ENCODE measurements at places on chromosomes 16 and 17.
A peak's percentile ranks its signal among the peaks of the same experiment; 100 is the strongest.

- no peak for DNase-seq
Observed at GRCh38 chr16:55495616-55496289, 13.1 kb upstream of the LPCAT2 start.

DNA sequence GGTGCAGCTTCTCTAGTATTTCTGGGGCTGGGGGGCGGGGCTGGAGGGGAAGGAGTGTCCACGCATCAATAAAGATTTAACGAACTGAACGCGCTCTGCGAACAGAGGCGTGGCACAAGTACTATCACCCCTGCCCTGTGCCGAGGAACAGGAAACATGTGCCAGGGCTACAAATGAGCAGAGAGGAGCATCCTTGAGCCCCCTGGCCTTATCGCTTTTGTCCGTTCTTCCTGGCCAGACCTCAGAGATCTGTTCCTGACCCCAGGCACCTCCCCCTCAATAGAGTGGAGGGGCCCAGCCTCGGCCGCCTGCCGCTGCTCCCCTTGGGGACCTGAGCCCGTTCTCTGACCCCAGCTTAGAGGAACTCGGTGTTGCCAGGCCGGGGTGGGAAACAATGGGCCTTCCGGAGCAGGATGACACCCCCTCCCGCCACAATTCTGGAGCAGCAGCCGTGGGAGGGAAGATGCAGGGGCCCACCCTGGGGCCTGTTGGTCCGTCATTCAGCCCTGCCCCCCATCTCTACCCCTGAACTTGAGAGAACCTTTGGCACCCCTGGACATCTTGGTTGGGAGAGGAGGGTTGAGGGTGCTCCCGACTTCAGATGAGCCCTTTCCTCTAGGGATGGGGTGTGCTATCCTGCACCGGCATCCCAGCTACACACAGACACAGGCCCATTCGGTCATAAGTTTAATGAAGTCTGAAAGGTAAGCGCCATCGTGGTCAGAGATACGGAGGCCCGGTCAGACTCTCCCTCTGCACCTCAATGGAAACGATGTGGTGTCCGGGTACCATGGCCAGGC is 1.1 kb downstream of the NAA38 start:
- DNase-seq: peak; percentile 62

- no peak for DNase-seq
Observed at GRCh38 chr17:59491353-59492090, 73.9 kb upstream of the DHX40 start.

DNA sequence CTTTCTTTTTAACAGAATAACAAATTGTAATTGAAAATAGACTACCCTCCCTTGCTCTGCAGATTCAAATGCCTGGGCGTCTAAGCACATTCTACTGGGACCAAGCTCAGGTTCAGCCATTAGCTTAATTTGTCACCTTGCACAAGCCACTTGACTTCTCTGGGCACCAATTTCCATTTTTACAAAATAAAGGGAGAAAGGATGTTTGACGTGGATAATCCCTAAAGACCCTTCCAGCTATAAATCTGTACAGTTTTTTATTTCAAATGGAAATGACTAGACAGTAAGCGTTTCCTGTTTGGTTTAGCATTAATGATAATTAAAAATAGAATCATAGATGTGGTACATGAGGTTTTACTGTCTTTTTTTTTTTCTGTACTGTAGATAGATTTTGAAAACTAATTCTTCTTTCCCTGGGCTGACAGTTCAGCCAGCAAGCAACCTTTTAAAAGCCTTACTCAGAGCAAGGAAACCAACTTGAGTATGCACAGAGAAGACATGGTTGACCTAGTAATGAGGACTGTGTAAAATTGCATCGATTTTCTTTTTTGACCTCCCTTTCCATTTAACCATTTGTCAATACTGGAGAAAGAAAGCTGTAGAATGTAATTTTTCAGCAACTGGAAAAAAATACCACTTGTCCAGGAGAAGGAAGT is 1329.5 kb upstream of the CDH8 start:
- DNase-seq: no peak

DNA sequence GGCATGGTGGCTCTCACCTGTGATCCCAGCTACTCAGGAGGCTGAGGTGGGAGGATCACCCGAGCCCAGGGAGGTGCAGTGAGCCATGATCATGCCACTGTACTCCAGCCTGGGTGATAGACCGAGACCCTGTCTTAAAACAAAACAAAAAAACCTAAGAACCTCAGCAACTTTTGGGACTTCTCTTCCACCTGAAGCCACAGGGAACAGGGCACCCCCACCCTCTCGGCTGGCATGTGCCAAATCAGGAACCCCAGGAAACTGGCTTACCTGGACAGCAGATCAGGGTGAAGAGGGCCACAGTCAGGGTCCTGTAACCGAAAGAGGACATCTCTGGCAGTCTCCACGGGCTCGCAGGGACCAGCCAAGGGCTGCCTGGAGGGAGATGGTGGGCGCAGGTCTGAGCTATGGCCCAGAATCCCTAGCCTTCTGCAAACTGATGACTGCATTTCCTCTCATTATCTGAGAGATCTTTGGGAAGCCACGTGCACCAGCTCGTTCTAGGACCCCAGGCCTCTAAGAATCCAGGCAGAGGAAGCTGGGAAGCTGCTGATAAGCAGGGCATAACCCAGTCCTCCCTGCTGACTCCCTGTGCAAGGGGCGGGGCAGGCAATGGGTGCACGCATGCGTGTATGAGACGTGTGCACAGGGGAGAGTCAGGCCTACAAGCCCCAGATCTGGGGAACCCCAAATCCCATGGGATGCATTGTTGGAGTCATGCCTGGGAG is 8.4 kb downstream of the PRR29 start:
- DNase-seq: peak; percentile 7

DNA sequence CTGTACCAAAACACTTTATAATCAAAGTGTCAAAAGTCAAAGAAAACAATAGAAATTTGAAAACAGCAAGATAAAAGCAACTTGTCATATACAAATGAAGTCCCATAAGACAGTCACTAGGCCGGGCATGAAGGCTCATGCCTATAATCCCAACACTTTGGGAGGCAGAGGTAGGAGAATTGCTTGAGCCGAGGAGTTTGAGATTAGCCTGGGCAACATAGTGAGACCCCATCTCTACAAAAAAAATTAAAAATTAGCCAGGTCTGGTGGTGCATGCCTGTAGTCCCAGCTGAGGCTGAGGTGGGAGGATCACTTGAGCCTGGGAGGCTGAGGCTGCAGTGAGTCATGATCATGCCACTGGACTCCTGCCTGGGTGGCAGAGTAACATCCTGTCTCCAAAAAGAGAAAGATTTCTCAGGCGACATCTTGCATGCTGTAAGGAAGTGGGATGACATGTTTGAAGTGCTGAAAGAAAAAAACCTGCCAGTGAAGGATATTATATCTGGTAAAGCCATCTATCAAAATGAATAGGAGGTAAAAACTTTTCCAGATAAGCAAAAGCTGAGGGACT is 98.7 kb upstream of the NACA2 start:
- DNase-seq: no peak

GRCh38 chr17:1372618-1373017 is 27.4 kb downstream of the YWHAE start:
- no peak for DNase-seq

DNA sequence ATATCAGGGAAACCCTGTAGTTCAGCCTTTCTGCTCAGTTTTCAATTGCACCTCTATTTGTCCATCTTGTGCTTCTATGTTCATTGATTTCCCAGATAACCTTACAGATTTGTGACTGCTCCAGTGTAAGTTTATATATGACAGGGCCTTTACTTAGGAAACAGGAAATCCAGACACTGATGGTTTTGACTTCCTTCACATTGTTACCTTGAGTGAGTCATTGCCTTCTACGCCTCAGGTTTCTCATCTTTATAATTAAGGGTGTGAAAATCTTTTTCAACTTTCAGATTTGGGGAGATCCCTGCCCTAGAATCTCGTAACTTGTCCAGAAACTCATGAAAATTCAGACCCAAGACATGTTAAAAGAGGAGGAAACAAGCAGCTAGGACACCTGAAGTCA is 342.4 kb upstream of the TBX2 start:
- no peak for DNase-seq

GRCh38 chr16:47627721-47628120 is 166.6 kb downstream of the PHKB start:
- no peak for DNase-seq

GRCh38 chr17:42814633-42815399 is 9.3 kb downstream of the BECN1 start:
- DNase-seq: no peak

DNA sequence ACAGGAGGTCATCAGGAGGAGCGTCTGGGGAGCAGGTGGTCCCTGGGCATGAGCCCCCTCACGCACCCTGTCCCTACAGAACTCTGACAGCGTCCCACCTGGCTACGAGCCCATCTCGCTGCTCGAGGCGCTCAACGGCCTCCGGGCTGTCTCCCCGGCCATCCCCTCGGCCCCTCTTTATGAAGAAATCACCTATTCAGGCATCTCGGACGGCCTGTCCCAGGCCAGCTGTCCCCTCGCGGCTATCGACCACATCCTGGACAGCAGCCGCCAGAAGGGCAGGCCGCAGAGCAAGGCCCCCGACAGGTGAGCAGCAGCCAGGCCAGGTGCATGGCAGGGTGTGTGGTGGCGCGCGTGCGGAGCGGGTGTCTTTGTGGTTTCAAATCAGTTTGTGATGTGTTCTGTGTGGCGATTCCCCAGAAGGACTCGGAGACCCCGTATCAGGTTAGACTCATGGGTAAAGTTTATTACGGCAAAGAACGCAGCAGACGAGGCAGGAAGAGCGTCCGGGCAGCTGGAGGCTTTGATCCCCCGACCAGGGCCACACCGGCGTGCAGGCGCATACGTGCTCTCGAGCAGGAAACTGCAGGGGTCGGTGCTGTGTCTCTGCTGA is 11.8 kb upstream of the NUDT16L1 start:
- DNase-seq: no peak

DNA sequence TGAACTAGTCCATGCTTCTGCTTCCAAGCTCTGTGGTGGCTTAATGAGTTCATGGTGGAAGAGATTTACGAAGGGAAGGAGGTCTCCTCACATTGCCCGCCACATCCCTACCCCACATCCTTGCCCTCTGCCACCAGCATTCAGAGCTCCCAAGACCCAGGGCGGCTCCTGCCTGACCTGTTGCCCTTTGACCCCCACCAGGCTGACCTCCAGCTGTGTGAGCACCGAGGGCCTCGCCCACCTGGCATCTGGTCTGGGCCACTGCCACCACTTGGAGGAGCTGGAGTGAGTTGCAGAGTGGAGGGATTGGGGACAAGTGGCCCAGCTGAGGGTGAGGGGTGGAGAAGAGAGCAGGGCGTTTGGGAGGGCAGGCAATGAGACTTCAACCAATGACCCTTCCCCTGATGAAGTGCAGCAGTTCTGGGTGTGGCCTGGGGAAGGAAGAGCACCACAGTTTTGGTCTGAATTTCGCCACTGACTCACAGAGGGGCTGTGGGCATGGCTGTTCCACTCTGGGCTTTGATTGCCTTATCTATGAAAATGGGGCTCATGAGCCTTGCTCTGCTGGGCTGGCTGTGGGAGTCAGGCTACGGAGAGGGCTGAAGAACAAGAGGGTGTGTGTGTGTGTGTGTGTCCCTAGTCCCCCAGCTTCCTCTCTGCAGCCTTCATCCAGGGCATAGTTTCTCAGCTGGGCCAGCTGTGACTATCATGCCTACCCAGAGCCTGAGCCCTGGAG is 22.6 kb upstream of the CPNE2 start:
- no peak for DNase-seq

- no peak for DNase-seq
Observed at GRCh38 chr17:33712120-33712519, 419.0 kb upstream of the ASIC2 start.

DNA sequence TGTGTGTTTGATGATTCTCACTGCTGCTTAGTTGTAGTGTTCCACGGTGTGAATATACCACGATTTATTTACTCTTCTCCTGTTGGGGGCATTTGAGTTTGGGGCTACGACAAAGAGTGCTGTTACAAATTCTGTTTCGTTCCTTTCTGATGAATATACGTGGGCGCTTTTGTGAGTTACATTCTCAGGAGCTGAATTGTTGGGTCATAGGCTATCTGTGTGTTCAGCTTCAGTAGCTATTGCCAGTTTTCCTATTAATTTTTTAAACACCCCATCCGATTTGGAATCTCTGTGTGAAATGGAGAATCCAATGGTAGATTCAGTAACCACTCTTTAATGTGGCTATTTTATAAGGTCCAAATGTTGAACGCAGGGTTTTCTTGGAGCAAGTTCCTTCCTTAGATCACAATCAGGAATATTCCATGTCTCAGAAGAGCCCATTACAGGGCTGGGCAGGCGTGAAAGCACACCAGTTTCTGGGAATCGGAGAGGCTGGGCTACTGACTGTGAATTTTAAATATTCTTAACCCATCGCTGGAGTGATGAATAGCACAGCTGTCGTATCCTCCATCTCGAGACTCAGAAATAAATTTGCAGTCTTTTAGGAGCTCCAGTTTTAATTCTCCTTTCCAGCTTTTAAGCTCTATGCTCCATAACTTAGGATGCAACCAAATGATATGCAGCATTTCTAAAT is 115.9 kb downstream of the PITPNC1 start:
- no peak for DNase-seq

- no peak for DNase-seq
Observed at GRCh38 chr16:54620197-54620596, 310.5 kb upstream of the IRX5 start.

GRCh38 chr17:53273126-53273525 is 549.6 kb upstream of the KIF2B start:
- no peak for DNase-seq

GRCh38 chr17:19363460-19364035 is 1.0 kb upstream of the B9D1 start:
- no peak for DNase-seq

GRCh38 chr17:54451051-54451450 is 449.6 kb upstream of the TOM1L1 start:
- no peak for DNase-seq

DNA sequence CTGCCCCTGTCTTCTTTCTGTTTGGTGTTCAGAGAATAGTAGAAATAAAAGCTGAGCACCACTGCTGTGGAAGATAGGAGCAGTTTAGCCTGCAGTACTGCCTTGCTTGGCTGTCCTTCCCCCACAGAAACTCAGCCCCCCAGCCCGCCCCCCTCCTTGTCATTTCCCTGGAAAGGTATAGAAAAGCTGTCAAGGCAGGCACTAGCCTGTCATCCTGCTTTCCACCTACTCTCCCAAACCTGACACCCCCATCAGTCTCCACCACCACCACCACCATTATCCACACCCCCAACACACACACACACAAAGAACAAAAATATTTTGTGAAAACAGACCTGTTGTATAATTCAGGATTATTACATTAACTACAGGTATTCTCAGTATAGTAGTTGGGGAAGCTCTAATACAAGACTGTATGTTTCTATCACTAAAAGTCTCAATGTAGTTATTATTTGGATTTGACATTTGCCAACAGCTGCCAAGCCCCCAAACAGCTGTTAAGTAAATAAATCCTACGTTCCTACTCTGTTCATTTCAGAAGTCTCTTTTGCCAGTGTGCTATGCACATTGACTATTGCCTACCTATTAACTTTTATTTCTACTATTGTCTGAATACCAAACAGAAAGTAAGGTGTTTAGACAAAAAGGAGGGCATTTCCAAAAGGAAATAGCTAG is 128.8 kb downstream of the CYB561 start:
- DNase-seq: no peak

DNA sequence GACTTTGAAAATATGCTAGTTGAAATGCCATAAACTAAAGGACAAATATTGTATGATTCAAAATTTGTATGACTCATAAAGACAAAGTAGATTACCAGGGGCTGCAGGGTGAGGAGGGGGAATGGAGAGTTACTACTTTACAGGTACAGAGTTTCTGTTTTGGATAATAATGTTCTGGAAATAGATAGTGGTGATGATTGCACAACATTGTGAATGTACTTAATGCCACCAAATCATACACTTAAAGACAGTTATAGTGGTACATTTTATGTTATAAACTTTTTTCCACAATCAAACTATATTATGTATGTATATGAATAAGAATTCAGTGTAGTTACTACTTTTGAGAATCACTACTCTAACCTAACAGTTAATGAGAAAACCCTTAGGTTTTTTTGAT is 368.1 kb downstream of the ZFHX3 start:
- no peak for DNase-seq
